ENCODE measurements at places on chromosomes 2 and 18.
A peak's percentile ranks its signal among the peaks of the same experiment; 100 is the strongest.

GRCh38 chr18:60100778-60101177, 201.0 kb downstream of the PMAIP1 start:
- no peak for DNase-seq

GRCh38 chr2:174573621-174574081, 24.0 kb downstream of the WIPF1 start:
- DNase-seq: no peak

GRCh38 chr2:132948211-132948610, 278.2 kb upstream of the LYPD1 start:
- no peak for DNase-seq

DNA sequence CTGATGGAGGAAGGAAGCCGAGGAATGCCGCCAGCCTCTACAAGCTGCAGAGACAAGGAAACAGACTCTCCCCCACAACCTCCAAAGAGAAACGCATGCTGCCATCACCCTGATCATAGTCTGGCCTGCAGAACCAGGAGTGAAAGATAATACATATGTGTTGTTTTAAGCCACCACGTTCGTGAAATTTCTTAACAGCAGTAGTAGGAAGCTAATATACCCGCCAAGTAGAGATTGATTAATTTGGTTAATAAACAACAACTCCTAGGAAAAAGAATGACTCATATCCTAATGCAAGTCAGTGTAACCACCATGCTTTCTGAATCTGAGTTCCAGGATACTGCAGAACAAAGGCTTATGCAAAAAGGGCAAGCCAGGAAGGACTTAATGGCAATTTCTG, 36.6 kb downstream of the LONRF2 start:
- DNase-seq: no peak

DNA sequence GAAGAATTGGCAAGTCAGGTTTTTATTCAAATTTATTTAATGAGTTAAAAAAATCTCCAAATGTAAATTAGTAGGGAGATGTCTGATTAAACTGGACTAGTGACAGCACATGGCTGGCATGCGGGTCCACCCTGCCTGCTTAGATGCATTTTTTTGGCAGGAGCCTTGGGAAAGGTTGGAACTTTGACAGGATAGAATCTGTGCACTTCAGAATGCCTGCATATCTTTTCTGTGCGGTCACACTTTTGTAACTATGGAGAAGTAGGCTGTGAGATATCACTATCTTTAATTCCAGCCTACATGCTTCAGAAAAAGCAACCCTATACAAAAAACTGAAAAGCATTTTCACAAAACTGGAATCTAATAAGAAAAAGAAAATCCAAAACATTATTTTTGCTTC, 317.8 kb downstream of the MBD2 start:
- DNase-seq: no peak

DNA sequence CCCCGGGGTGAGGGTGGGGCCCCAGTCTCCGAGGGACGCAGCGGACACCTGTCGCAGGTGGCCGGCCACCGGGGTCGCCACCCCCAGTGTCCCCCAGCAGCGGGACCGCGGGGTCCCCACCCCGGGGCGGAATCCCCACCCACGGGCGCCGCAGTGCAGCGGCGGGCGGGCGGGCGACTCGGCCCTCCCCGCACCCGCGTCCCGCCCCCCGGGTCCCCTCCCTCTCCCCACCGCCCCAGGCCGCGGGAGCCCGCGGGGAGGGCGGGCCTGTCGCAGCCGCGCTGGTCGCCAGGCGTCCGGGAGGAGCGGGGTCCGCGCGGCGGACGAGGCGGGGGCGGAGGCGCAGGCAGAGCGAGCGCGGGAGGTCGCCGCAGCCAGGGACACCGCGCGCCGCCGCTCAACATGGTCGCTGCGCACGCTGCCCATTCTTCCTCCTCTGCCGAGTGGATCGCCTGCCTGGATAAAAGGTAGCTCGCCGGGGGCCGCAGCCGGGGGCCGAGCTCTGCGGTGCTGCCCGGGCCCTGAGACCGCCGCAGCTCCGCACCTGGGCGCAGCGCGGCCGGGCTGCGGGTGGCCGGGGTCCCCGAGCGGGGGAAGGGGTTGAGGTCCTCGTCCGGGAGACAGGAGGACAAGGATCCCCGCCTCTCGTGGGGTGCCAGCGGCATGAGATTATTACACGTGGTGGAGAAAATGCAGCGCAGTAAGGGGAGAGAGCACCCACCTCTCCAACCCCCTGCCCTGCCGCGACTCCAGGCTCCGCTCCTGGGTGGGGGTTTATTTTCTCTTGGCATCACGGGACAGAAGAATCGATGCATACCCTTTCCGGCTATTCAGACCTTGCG, at the start of gene RAPGEF4:
RAPGEF4 (plus strand) TSS at position 264 of the 842 bp plus-strand sequence; CDS start at position 403, 139 bp downstream.
- DNase-seq: no peak

DNA sequence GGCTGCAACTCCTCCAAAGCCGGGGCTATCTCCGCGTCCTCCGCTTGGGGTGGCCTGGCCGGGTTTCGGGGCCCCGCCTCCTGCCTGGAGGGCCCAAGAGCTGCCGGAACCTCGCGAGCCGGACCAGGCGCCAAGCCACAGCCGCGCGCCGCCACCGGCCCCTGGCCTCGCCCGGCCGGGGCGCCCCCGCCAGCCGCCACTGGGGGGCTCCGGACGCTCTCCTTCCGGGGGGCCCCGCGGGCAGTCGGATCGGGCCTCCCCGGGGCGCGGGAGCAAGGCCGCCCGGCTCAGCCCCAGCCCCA, 17.4 kb upstream of the HAAO start:
- DNase-seq: peak; percentile 81

DNA sequence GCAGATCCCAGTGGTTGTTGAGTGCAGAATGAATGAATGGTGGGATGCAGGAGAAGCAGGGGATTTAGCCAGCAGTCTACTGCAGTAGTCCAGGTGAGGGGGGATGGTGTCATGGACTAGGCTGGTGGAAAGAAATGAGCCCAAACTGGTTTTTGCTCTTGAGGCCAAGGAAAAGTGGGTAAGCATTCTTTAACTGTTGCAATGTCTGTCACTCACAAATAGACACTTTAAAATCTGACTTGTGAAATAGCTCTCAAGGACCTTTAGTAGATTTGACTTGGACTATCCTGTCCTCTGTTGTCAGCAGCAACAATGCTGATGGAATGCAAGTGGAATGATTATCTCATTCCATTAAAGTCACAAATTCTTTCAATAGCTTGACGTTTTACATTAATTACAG, 37.5 kb upstream of the STK17B start:
- no peak for DNase-seq

DNA sequence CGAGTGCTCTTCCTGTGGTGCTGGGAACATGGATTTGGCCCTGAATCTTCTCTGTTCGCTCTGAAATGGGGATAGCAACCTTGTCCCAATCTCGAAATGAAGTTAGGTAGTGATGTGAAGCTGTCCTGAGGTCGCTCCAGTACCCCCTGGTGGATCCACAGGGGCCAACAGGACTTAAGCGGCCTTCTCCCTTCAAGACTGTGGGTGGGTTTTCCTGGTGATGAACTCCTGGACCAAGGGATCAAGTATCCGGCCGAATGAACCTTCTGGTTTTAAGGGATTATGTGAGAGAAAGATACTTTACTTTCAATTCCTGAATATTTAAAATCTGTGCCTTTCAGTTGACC, 156.5 kb downstream of the NAPG start:
- DNase-seq: no peak

GRCh38 chr2:206958261-206958660, 18.9 kb downstream of the CPO start:
- no peak for DNase-seq

GRCh38 chr18:11906926-11907874, 917 bp downstream of the MPPE1 start:
- no peak for DNase-seq

- DNase-seq: no peak
Measured at GRCh38 chr2:143133783-143134182, 4.6 kb downstream of the ARHGAP15 start.

DNA sequence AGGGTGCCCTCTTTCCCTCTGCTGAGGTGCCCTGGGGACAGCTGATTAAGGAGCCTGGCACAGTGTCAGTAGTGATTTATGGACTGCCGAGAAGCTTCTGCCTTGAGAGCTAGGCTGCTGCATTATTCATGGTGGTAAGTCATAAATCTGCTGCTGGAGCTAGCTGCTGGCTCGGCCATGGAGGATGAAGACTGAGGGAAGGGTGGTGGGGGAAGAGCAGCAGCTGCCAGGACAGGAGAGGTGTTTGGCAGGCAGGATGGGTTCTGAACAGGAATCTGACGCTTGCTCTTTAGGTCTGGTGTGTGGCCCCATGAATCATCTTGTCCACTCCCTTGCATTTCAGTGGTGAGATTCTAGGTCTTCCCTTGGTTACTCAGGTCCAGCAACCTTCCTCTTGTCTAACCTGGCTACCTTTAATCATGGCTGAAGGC, 296.3 kb downstream of the DYSF start:
- no peak for DNase-seq

GRCh38 chr2:45498661-45499550, 112.2 kb downstream of the SRBD1 start:
- no peak for DNase-seq

- DNase-seq: no peak
Measured at GRCh38 chr18:59917422-59917821, 17.6 kb downstream of the PMAIP1 start.

DNA sequence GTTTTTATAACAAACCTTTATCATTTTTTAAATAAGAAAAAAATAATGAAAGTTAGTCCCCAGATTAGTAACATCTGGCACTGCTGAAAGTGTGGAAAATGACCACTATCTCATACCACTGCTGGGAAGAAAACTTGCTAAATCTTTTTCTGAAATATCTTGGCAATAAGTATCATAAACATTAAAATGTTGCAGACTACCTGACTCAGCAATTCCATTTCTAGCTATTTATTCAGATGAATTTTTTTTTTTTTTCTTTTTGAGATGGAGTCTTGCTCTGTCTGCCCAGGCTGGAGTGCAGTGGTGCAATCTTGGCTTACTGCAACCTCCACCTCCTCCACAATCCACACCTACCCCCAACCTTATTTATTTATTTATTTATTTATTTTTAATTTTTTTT, 35.3 kb upstream of the SOS1 start:
- no peak for DNase-seq

DNA sequence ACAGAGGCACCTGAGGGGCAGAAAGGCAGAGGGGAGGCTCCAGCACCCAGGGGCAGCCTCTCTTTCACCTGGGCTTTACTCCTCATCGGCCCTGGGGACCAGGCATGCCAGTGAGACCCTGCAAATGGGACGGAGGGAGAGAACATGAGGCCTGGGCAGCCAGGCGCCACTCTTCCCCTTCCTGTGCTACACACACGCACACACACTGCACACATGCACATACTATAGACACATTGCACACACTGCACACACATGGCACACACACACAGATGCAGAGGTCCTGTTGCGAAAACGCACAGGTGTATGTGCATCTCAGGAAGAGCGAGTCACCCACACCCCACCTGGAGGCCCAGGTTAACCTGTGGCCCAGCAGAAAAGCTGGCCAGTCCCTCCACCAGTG, 3.4 kb upstream of the RAB6D start:
- no peak for DNase-seq

- DNase-seq: no peak
Measured at GRCh38 chr2:10195278-10196109, 73.0 kb downstream of the RRM2 start.

- DNase-seq: no peak
Measured at GRCh38 chr2:238847841-238848690, at the start of gene TWIST2. Gene TWIST2 (plus strand): TSS chr2:238848085. CDS start chr2:238848216, 131 bp downstream.

- DNase-seq: no peak
Measured at GRCh38 chr2:237482485-237482884, 4.6 kb upstream of the MLPH start.

- DNase-seq: no peak
Measured at GRCh38 chr2:111656894-111657293, 227.1 kb downstream of the ANAPC1 start.

- DNase-seq: no peak
Measured at GRCh38 chr2:30148850-30149249, 2.0 kb downstream of the YPEL5 start.

GRCh38 chr2:199742884-199743283, 108.1 kb downstream of the FTCDNL1 start:
- no peak for DNase-seq

GRCh38 chr18:77749089-77749488, 499.4 kb downstream of the GALR1 start:
- DNase-seq: no peak

GRCh38 chr2:44549856-44550255, 188.1 kb downstream of the CAMKMT start:
- no peak for DNase-seq

- DNase-seq: no peak
Measured at GRCh38 chr2:8989536-8990079, 13.9 kb downstream of the MBOAT2 start.

GRCh38 chr2:15460112-15460620, 101.0 kb downstream of the NBAS start:
- DNase-seq: no peak

DNA sequence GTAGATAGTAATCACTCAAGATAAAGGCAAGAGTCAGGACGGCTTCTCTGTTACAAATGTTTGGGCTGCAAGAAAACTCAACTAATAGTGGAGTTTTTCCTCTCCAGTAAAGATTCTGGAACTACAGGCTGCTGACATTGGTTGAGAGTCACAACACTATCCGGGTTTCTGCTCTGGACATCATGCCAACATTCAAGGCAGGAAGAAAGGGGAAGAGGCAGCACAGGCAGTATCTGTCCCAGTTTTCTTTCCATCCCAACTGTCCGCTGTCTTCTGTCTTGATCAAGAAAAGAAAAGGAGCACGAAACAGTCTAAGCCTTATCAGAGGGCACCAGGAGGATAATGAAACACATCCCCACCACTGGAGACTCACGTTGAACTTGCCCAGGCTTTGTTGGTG, 132.1 kb downstream of the MAIP1 start:
- no peak for DNase-seq

DNA sequence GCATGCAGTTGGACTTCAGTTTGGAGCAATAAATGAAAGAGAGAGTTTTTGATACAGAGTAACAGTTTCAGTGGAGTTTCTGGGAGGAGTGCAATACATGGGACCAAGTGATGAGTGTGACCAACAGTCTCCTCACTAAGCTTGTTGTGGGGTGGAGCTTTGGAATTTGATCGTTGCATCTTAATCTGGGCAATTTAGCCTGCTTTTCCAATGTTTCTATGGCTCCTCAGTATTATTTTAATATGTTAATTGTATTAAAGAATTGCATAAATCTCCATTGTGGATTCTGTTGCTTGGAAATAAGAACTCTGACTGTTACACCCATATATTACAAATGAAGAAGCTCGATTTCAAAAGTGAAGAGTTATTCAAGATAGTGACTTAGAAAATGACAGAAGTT, 446.6 kb upstream of the LRATD1 start:
- DNase-seq: no peak

DNA sequence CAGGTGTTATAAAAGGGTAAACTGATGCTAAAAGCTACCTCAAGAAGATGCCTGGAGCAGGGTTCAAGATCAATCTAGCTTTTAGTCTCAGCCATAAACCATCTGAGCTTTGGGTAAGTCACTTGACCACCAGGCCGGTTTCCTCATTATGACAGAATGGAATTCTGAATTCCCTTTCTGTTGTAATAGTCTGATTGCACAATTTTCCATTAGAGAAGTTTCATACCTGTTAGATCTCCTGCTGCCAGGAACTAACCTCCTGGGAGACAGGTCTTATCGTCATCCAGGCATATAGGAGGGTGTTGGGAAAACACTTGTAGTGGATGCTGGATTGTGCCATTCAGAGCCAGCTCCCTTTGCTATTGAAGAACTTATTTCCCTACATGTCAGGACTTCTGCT, 272.5 kb downstream of the TDRD15 start:
- DNase-seq: no peak
